GM23338 (cell line): ENCODE measurements at places on chromosomes 12 and 14.

GRCh38 chr14:32841698-32842097 is 97.0 kb upstream of the NPAS3 start:
- no peak for DNase-seq

DNA sequence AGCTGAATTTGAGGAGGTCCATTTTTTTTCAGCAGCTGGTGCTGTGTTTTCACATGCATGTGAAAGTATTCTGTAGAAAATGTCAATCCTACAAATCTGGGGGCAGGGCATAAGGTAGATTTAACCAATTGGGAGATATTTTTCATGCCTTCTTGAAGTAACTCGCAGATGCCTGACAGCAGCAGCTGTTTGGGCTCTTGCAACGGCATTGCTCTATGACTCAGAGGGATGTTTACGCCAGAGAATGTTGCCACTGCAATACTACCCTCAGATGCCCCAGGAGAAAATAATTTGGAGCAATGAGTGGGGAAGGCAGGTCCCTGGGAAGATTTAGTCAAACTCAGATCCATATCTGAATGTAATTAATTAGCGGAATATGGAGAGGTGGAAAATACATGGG is 42.5 kb upstream of the MYBPC1 start:
- DNase-seq: no peak

- peak; percentile 32 for DNase-seq
These were observed 61.6 kb downstream of the EFCAB11 start for GRCh38 chr14:89892953-89893352.

DNA sequence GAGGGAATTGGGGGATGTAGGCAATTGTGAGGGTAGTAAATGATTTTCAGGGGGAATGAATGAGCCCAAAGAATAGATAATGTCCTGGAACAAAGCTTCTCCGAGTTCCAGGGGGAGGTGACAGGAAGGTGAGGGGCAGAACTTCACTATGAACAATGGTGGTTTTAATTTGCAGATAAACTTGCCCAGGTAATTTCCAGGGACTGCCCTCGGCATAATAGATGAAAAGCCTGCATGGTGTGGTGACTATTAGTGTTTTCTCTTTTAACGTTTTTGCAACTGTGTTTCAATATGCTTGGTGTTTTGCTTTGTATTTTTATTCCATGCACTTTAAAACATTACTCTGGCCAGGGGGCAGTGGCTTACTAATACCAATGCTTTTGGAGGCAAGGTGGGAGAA is 325.2 kb upstream of the RGS6 start:
- DNase-seq: no peak

DNA sequence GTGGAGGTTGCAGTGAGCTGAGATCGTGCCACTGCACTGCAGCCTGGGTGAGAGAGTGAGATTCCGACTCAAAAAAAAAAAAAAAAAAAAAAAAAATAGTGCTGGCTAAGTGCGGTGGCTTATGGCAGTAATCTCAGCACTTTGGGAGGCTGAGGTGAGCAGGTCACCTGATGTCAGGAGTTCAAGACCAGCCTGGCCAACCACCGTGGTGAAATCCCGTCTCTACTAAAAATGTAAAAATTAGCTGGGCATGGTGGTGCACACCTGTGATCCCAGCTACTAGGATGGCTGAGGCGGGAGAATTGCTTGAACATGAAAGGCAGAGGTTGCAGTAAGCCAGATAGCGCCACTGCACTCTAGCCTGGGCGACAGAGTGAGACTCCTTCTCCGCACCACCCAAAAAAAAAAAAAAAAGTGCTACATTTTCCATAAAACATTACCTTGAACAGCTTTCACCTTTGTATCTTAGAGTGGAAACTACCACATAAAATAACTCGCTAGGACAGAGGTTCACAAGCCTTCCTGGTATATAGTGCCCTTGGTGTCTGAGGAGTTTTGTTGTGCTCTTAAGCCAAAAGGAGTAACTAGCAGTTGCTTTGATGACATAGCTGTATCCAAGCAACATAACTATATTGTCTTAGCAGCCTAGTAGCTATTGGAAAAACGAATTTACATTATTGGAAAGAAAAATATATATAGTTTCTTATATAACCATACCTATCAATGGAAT is 11.1 kb downstream of the PTGES3 start:
- no peak for DNase-seq

DNA sequence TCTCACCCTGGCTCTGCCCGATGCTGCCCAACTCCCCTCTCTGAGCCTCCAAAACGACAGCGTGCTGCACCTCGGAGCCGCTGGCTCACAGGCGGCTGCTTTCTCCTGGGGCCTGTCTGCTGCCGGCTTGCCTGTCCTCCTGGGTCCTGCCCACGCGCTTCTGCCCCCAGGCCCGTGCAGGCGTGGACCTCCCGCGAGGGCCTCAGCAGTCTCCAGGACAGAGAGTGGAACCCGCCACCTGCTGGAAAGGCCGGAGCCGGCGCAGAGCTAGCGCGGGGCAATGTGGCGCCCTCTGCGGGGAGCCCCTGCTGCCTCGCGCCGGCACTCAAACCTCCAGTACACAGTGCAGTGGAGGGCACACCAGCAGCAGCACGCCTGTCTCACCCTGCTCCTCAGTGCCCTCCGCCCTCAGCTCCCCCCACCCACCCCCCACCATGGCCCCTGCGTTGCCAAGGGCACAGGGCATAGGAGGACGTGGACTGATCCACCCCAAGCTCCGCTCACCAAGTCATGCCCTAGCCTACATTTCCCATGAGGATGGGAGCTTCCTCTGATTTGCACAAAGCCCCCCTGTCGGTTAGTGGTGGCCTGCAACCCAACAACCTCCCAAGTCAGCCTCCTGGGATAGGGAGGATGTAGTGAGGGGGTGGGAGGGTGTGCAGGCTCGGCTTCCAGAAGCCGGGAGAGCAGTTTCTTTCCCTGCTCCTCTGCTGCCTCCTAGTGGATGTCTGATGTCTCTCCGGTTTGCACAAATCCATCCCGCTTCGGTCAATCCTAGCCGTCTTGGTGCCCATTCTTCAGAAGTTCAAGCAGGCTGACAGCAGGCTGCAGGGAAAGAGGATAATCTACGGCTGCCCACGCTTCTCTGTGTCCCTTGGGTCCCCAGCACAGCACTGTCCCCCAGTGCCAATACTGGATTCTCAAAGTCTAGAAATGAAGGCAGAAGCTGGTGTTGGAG is 25.2 kb downstream of the KRT8 start:
- DNase-seq: peak; percentile 98

- peak; percentile 94 for DNase-seq
These were observed 14.6 kb downstream of the RAPGEF3 start for GRCh38 chr12:47744005-47744651.

- no peak for DNase-seq
These were observed 26.9 kb downstream of the MOK start for GRCh38 chr14:102277874-102278630.

- DNase-seq: no peak
These were observed 305.1 kb downstream of the TTC6 start for GRCh38 chr14:37900561-37900960.
